ENCODE measurements at places on chromosomes 11 and 22. TPM values are rescaled to one million over a fixed set of nuclear protein-coding genes. Genes with fewer than 3 reads are reported as not detected.

Gene OR4D5
- total RNA-seq: not detected

Gene PHETA2
- 17.0 TPM for total RNA-seq

Gene MMP11
- total RNA-seq: 32.8 TPM

Gene OR8D1
- not detected for total RNA-seq

Gene TMX2
- 88.0 TPM for total RNA-seq

Gene TMPRSS5
- total RNA-seq: under 0.01 TPM

Gene HOATZ
- total RNA-seq: not detected

Gene TBX1
- total RNA-seq: not detected

Gene STIM1
- total RNA-seq: 45.3 TPM

Gene OR5AR1
- not detected for total RNA-seq

Measured in placental pericyte (primary cell).